ENCODE measurements at places on chromosomes 5 and 9. TPM values are rescaled to one million over a fixed set of nuclear protein-coding genes. Genes with fewer than 3 reads are reported as not detected.

The HEMGN gene
- polyA plus RNA-seq, result not detected

DNA sequence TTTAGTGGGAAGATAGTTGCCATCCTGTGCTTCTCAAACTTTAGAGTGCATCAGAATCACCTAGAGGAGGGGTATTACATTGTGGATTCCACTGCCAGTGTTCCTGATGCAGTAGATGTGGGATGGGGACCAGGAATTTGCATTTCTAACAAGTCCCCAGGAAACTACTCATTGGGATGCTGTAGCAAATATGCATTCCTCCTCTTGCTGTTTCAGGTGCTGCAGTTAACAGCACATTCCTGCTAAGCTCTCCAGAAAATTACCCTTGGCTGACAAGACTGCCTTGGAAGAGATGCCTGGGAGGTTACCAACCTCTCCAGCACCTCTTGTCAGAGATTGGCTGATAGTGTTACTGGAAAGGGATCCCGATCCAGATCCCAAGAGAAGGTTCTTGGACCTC, 270.5 kb downstream of the OSTF1 start:
- DNase-seq, result no peak

DNA sequence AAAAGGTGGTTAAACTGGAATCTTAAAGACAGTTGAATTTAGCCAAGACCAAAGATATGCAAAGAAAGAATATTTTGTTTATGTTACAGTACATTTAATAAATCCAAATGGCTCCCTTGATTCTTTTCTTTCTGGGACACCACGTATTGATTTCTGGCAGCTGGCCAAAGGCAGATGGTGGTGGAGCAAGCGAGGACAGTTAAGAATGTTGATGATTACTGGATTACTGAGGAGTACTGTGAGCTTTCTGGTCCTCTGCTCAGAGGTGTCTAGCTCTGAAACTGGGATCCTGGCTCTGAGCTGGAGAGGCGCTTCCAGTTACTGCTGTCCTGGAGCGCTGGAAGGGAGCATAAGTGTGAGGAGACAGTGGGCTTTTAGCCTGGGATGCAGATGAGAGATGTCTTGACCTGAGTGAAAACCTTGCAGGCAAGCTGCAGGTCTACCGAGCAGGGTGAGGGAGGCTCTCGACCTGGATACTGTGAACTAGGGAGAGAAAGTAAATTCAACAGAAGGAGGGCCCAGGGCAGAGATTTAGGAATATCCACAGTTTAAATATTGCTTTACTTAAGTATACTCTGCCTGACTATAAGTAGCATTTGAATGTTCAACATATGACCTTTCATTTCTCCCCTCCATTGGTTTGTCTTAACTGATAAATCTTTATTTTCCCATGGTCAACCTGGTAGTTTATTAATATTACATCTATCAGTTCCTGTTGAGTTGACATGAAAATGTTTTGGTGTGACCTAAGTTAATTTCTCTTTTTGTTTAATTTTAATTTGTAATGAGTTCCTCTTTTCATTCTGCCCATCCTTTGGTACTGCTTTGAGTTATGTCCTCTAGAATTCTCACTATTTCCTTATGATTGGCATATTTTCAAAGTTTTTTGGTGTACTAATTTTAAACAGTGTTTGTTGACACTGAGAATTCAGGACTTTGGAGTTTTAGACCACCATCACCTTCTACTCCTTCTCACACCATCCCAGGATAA, 3.7 kb downstream of the SYK start:
- no peak for DNase-seq

- peak; percentile 96 for DNase-seq
These were observed 43.4 kb upstream of the NR4A3 start for GRCh38 chr9:99778308-99778707.

GRCh38 chr5:127580731-127581130, 63.3 kb downstream of the PRRC1 start:
- no peak for DNase-seq

The ADCY2 gene
- not detected for polyA plus RNA-seq

DNA sequence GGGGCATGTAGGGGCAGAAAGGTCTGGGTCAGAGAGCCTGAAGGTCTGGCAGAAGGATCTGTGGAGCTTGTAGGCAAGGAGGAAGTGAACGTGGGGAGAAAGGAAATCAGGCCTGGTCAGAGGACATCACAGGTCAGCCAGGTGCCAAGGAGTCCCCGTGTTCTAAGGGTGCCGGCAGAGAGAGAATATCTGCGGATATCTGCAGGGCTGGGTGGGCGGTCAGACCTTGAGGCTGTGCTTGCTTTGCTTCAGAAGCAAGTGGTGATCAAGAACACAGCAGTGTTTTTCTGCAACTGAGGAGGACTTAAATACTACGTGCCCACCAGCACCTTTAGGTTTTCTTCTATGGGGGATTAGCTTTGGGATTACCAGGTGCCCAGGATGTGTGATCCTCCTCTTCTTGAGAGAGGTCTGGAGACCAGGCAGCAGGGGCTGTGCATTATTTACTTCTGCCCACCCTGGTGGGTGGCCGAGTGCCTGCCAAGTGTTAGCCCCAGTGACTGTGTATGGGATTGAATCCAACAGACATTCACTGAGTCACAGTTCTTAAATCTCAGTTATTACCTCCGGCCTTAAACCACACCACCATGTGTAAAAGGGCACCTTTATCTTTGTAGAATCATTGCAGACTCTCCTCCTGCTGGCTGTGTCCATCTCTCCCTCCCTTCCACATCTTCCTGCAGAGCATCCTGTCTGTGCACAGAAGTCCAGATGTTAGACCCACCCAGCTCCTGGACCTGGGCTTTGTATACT, 12.5 kb upstream of the SHB start:
- DNase-seq, result no peak

DNA sequence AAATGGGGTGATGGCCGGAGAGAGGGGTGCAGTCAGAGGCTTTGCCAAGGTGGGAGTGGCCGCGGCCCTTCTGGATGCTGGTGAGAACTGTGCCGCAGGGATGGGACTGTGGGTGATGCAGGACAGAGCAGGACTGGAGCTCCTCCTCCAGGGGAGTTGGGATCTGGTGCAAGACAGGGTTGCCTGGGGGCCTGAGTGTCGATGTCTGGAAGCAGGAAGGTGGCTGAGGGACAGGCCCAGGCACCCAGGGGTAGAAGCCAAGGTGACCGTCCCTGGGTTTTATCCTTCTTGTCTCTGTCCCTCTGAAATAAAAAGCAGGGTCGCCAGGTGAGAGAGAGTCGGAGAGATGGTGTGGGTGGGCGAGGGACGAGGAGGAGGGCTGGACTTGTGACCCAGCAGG, 89.1 kb upstream of the IER5L start:
- no peak for DNase-seq

DNA sequence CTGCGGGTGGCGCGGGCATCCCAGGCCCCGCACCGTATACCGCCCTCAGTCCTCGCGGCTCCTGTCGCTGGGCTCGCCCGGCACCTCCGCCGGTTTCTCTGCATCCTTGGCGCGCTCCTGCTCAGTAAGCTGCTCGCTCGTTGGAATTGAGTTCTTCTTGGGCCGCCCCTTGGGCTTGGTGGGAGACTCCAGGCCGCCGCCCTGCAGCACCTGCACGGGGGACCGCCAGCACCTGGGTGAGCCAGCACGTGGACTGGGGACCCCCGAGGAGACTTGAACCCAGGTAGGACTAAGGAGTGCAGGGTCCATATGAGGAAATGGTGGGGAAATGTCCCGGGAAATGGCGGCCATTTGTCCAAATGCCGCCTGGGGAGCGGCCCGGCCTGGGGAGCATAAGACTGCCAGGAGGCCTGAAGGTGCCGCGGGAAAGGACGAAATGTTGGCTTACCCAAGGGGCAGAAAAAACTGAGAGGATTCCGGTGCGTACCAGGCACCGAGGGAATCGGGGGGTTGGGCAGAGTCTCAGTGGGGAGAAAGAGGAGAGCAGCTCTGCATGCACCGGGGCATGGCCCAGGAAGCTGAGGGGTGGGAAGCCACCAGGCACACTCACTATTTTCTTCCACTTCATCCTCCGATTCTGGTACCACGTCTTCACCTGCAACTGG, 2.9 kb downstream of the BARX1 start:
- DNase-seq, result no peak

DNA sequence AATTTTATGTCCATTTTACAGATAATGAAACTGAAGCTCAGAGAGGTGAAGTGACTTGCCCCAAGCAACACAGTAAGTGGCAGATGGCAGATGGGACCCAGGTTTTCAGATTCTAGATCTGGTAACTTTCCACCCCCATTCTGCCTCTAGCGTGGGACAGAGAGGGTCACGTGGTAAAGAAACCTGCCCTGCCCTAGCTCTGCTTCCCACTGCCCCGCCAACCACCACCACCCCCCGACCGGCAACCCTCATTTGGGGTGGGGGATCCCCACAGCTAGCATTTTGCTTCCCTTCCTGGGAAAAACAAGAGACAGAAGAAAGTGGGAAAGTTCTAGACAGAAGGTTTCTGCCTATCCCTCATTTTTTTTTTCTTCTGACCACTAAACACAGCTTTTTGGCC, 172.5 kb downstream of the ACTL7B start:
- DNase-seq, result no peak

GRCh38 chr9:87375397-87376073, 122.1 kb upstream of the DAPK1 start:
- peak; percentile 57 for DNase-seq

DNA sequence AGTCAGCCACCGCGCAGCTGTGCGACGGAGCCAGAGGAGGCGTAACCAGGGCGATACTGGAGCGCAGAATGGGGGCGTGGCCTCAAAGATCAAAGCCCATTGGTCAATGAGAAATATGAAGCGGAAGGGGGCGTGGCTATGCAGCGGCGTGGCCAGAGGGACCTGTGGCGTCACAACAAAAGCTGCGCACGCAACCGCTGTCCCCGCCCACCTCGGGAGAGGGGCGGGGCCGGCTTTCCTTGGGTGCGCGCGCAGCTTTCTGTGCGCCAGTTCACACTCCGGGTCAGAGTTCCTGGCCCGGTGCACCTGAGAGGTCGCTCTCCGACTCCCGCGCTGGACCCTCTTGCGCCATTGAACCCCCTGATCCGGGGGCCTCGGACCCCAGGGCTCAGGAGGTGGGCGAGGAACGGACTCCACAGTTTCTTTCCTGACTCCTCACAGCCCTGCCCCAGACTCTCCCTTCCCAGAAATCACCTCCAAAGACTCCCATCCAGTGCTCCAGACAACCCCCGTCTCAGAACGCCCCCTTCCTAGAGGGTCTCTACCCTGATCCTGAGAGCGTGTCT, at the start of gene SWI5:
Gene SWI5, plus strand, starts transcription at position 269 of the 566 bp plus-strand sequence.
- peak; percentile 100 for DNase-seq

GRCh38 chr5:36607114-36607571, 737 bp downstream of the SLC1A3 start:
- DNase-seq, result peak; percentile 73

DNA sequence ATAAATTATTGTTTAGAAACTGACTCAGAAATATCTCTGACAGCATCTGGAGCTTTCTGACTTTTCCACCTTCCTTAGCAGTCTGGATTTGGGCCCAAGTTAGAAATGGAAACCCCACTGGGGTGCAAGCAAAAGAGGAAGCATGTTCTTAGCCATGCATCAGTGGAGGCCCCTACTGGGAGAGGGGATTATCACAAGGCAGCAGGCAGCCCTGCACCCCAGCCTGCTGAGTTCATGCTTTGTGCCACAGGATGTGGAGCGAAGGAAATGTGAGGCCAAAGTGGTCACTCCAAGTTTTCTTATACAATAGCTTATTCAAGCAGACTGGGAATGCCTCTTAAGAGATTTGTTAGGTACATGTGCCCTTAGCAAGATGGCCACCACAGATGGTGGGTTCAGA, 146.5 kb upstream of the TLX3 start:
- DNase-seq, result peak; percentile 19

The CNTFR gene
- not detected for polyA plus RNA-seq

The OR1J4 gene
- polyA plus RNA-seq, result 0.42 TPM

- DNase-seq, result peak; percentile 56
These were observed 560.8 kb downstream of the BNC2 start for GRCh38 chr9:16309469-16310271.

- DNase-seq, result no peak
These were observed 362.9 kb upstream of the ZNF608 start for GRCh38 chr5:125109293-125109692.

The TMEM215 gene
- not detected for polyA plus RNA-seq

Measured in GM23248 (cell line).